ENCODE measurements at places on chromosomes 3 and 15. TPM values are rescaled to one million over a fixed set of nuclear protein-coding genes. Genes with fewer than 3 reads are reported as not detected.

GRCh38 chr15:70762469-70763119 lies 764 bp downstream of the UACA start:
- peak; percentile 34 for DNase-seq

GRCh38 chr15:60004846-60005351 lies 788 bp downstream of the FOXB1 start:
- no peak for DNase-seq

DNA sequence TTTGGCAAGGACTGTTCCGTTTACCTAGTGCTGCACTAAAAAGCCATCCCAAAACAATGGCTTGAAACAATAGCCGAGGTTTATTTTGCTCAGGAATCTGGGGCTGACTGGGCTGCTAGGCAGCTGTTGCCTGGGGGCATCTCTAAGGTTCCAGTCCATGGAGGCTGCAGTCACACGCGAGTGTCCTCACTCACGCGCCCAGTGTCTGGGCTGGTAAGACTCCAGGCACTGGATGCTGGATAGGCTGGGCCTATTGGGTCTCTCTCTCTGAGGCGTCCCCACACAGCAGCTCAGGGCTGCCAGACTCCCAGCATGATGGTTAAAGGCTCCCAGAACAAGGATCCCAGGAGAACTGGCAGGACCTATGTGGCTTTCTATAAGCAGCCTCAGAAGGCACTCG lies 34.2 kb downstream of the ALS2CL start:
- DNase-seq: no peak

GRCh38 chr3:184603151-184604030 lies 41.8 kb downstream of the EPHB3 start:
- no peak for DNase-seq

- DNase-seq: no peak
Observed at GRCh38 chr3:157390713-157391515, 45.7 kb upstream of the PTX3 start.

DNA sequence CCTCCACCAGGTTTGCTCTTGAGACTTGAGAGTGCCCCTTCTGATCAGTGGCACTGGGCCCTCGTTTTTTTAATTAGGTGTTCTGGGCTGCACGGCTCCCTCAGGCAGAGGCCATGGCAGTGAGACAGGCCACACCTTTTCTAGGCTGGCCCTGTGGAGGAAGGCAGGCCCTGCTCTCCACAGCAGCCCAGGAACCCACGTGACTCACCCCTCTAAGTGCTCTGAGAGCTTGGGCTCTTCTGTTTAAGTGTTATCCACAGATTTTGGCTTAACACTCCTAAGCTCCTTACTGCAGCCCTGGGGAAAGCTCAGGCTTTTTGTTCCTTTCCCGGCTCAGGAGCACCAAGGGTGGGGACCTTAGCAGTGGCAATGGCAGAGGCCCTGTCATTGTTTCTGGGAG lies 463.2 kb upstream of the GBE1 start:
- no peak for DNase-seq

DNA sequence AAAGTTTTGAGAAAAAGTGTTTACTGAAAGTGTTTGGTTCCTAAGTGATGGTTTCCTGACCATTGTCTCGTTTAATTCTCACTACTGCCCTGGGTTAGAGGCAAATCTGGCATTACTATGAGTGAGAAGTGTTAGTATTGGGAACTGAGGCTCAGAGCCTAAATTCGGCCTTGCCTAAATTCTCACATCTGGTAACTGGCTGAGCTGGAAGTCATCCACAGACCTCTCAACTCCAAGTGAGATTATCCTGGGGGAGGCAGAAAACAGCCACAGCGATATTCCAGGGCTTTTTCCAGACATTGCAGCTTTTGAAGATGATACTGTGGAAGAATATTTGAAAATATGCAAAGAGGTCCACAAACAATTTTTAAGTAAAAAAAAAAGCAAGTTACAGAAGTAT lies 85.1 kb upstream of the TRA2B start:
- DNase-seq: no peak

DNA sequence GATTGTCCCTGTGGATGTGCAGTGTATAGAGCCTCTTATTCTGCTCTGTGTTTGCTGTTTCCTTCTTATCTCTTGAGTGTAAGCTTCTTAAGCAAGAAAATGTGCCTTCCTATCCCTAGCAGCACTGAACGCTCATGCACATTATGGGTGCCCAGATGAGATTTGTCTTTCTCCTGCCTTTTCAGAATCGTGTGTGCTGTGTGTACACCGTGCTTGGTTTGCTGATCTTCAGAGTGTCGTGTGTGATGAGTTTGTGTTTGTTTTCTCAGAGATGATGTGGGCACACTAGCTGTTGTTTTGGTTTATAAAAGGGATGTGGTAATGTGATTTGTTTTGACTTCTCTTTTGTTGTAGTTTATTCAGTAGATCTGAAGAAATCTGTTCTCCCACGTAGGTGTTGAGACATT lies 19.7 kb downstream of the GPR171 start:
- no peak for DNase-seq

DNA sequence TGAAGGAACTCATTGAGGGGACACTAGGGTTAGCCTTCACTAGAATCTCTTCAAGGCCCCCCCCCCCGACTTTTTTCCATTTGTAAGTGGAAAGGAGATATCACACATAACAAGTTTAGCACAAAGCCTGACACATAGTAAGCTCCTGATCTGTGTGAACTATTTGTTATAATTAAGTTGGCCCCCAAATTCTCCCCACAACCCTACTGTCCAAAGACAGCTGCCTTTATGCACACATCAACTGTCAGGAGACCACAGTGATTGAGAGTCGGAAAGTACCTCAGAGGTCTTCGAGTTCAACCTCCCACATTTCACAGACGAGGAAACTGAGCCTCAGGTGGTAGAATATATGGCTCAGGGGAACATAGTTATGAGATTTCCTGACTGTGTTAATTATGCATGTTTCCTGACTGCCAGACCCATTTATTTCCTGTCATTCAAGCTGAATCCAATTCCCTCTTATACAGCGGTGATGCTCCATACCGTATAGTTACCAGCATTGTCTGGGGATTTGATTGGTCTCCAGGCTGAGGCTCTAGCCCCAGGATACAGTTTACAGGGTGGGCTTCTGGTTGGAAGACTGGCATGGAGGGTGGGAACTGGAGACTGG lies 227.4 kb upstream of the CMC1 start:
- DNase-seq: no peak

- no peak for DNase-seq
Observed at GRCh38 chr15:100944244-100944895, 25.2 kb downstream of the LRRK1 start.

DNA sequence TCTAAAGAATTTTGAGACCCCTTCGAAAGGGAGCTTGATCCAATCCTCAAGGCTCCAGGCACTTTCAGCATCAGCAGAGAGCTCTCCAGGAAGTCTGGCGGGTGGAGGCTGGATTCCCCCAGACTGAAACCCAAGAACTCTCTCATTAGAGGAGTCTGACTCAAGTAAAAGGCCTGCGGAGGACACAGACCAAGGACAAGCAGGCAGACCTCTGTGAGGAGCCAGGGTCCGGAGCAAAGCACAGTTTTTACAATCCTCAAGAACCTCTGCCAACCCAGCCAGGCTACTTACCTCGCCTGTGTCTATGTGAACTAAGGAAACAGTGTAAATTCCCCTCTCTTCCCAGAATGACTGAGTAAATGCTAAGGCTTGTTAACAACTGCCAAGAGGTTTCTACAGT lies 86.2 kb downstream of the FBN1 start:
- DNase-seq: peak; percentile 75

- DNase-seq: no peak
Observed at GRCh38 chr15:92120094-92120795, 266.7 kb downstream of the SLCO3A1 start.

The HTR3E gene
- polyA plus RNA-seq: 0.14 TPM

The CALML4 gene
- 7.7 TPM for polyA plus RNA-seq

The RYR3 gene
- polyA plus RNA-seq: 48.3 TPM

The CCR9 gene
- polyA plus RNA-seq: not detected

The DPPA2 gene
- not detected for polyA plus RNA-seq

Measured in hindlimb muscle (tissue), 1 donor.